ENCODE measurements at places on chromosomes 2 and 18. TPM values are rescaled to one million over a fixed set of nuclear protein-coding genes. Genes with fewer than 3 reads are reported as not detected.

GRCh38 chr2:196486146-196486545 is 153.4 kb upstream of the CCDC150 start:
- no peaks in the 10 kb centered on the region for H3K27me3 ChIP-seq
- no peak overlapping the region for H3K4me3 ChIP-seq
- no peaks in the 10 kb centered on the region for H3K36me3 ChIP-seq
- no peak for DNase-seq

DNA sequence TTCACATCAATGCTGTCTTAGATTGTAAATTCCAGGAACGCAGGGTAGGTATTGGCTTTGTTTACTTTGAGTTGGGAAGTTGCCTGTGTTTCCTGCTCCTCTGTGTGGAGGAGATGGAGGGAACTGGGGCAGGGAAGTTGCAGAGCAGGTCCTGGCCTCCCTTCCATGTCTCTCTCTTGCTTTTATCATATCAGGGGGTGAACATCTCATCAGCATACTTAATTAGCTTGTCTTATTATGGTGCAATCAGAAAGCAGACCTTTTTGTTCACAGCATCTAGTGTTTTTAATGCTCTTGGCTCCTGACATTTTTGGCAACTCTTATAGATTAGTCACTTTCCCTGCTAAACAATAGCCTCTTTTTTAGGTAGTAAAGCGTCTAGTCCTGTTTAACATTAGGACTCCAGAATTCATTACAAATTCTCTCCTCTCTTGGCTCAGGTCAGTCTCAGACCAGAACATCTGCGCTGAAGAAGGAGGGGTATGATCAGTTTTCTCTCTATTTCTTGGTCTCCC is 11.5 kb upstream of the DIPK1C start:
- no peak overlapping the region for H3K27ac ChIP-seq
- no peak overlapping the region for H3K4me3 ChIP-seq
- DNase-seq: no peak
- H3K27me3 ChIP-seq: peaks cover 3% of the 10 kb centered on the region
- no peaks in the 10 kb centered on the region for H3K36me3 ChIP-seq

The CTNNA2 gene
- total RNA-seq: not detected

The DSG4 gene
- 8.3 TPM for total RNA-seq

The ANKRD30B gene
- not detected for total RNA-seq

All from Karpas-422 (cell line).